Suppressor macrophage treated with lipopolysaccharide for 4 hours (primary cell): ENCODE measurements at places on chromosomes 2 and 18.

DNA sequence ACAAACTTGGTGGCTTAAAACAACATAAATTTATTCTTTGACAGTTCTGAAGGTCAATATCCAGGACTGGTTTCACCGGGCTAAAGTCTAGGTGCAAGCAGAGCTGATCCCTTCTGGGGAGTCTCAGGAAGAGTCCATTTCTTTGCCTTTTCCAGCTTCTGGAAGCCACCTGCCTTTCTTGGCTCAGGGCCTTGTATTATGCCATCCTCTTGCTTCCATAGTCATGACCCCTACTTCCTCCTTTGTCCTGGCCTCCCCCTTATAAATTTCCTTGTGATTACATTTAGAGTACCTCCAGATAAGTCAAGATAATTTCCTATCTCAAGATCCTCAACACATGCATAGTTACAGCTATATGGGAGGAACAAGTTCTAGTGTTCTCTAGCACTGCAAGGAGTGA lies 1089.5 kb downstream of the LRP1B start:
- no peak for DNase-seq

DNA sequence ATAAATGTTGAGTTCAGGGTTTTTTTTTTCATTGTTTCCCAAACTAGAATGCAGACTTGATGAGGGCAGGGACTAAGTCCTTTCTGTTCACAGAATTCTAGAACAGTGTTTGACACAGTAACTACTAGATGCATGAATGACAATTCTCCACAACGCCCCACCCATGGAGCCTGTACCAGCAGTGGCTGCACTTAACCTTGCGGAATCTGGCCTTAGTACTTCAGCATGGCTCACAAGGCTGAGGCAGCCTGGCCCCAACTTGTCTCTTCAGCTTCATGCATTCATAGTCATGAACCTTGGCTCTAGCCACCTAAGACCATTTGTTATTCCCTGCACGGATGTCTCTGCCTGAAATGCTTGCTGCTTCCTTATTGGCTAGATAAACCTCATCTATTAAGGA lies 29.5 kb upstream of the MSGN1 start:
- no peak for DNase-seq

GRCh38 chr2:21356857-21357255 lies 233.1 kb downstream of the TDRD15 start:
- DNase-seq, result no peak

GRCh38 chr2:61327173-61327572 lies 143.7 kb downstream of the USP34 start:
- no peak for DNase-seq

- peak; percentile 23 for DNase-seq
Observed at GRCh38 chr2:212957624-212958023, 193.8 kb downstream of the IKZF2 start.

- peak; percentile 27 for DNase-seq
Observed at GRCh38 chr2:96265349-96265839, 403 bp downstream of the TMEM127 start.

DNA sequence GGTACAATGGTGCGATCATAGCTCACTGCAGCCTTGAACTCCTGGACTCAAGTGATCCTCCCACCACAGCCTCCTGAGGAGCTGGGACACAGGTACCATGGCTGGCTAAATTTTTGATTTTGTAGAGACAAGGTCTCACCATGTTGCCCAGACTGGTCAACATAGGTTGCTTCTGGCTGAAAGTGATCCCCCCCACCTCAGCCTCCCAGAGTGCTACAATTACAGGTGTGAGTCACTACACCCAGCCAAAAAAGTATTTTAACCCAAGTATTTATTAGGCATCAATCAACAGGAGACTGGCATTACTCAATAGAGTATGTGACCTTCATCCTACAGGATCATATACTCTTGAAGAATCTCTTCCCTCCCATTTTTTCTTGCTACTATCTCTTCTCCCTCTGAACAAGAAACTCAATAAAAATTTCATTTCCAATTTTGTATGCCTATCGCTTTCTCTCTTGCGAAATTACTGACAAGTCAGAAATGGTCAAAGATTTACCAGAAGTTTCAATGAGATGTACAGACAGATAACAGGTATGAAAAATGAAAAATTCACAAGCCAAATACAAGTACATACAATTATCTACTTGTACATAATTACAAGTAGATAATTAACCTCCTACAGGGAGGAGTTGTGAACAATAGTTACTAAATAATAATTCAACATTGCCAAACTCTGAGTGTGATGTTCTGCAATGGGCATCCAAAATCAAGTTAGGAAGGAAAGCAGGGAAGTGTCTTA lies 34.9 kb upstream of the CCNT2 start:
- no peak for DNase-seq

DNA sequence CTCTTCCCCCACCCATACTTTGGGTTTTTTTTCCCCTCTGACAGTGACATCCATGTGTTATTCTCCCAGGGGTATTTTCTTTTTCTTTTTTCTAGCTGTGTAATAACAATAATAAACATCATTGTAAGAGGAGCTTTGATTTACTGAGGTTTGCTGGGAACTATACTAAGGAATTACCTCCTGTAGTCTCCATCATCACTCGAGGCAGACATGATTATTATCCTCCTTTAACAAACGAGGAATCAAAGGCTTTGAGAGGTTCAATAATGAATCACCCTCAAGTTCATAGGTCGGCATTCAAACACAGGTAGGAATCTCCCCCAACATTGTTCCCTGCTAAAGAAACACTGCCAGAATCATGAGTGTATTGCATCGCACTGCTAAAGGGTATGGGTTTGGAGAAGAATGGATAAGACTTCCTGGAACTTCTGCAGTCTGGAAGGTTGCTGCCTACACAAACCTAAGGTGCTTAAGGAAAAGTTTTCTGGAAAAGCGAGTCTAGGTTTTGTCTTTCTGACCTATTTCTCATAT lies 260.2 kb upstream of the SESTD1 start:
- DNase-seq, result no peak

GRCh38 chr2:39000552-39000951 lies 110.9 kb downstream of the ARHGEF33 start:
- DNase-seq, result no peak
